ENCODE measurements at places on chromosomes 12 and 14. TPM values are rescaled to one million over a fixed set of nuclear protein-coding genes. Genes with fewer than 3 reads are reported as not detected.

DNA sequence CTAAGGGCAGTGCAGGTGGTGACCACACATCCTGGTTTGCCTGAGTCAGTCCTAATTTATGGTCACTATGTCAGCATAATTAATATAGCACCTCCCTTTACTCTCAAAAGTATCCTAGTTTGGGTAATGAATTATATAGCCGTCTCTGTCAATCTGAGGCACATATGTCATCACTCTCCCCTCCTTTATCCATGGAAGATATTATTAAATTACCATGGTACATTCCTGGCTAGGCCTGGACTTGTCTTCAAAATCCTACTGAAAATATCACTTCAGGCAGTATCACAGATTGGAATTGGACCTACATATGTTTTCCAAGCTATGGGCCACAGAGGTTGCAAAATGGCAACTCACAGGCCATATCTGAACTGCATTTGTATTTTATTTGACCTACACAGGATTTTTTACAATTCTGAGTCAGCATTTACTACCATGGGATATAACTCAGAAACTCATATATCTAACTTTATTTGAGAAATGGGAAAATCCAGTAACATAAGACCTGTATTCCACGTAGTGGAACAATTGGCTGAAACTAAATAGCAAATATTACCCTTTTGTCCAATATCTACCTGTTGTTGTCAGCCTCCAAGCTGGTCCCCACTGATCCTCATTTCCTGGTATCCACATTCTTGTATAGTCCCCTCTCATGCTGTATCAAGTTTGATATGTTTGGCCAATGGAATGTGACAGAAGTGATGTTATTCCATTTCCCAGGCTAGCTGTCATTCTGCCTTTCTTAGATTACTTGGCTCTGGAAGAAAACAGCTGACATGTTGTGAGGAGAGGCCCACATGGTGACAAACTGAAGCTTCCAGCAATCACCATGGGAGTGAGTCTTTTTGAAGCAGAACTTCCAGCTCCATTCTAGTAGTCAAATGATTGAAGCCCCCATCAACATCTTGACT lies 102.5 kb upstream of the MDM1 start:
- H3K27me3 ChIP-seq, result no peaks in the 10 kb centered on the region
- H3K4me3 ChIP-seq, result no peak overlapping the region
- H3K36me3 ChIP-seq, result peaks cover 4% of the 10 kb centered on the region
- DNase-seq, result no peak
- no peak overlapping the region for H3K27ac ChIP-seq
- peaks cover 10% of the 10 kb centered on the region for H3K4me1 ChIP-seq

DNA sequence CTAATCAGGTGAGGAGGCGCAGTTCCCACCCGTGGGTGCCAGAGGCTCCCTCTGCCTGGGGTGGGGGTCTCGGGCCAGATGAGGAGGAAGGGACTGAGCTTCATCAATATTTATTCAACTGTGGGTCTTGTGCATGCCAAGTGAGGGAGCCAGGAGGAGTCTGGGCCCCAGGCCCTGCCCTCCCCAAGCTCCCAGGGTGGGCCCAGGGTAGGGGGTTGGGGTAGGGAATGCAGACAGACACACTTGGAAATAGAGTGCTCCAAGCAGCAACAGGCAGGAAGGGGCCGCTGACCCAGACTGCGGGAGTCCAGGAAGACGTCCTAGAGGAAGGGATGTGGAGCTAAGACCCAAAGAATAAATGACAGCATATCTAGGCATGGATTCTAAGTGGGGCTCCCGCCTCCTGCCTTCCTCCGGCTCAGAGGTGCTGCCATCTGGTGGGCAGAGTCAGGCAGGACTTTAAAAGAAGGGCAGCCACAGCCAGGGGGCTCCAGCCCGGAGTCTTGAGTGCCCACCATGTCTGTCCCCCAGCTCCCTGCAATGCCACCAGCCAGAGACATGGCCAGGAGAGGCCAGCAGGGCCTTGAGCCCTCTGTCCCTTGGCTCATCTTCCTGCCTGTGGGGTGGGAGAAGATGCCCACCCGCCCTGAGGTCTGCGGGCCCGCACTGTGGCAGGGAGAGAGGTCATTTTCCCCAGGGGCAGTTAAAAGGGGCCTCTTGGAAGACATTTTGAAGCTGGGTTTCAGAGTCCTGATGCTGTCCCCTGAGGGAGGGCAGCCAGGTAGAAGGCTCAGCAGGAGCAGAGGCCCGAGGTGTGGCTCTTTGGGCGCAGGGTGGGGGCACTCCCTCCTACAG lies 70.1 kb downstream of the PHETA1 start:
- H3K27ac ChIP-seq, result no peak overlapping the region
- peaks cover 6% of the 10 kb centered on the region for H3K27me3 ChIP-seq
- no peaks in the 10 kb centered on the region for H3K4me1 ChIP-seq
- no peak for DNase-seq
- H3K4me3 ChIP-seq, result no peak overlapping the region
- no peaks in the 10 kb centered on the region for H3K36me3 ChIP-seq

DNA sequence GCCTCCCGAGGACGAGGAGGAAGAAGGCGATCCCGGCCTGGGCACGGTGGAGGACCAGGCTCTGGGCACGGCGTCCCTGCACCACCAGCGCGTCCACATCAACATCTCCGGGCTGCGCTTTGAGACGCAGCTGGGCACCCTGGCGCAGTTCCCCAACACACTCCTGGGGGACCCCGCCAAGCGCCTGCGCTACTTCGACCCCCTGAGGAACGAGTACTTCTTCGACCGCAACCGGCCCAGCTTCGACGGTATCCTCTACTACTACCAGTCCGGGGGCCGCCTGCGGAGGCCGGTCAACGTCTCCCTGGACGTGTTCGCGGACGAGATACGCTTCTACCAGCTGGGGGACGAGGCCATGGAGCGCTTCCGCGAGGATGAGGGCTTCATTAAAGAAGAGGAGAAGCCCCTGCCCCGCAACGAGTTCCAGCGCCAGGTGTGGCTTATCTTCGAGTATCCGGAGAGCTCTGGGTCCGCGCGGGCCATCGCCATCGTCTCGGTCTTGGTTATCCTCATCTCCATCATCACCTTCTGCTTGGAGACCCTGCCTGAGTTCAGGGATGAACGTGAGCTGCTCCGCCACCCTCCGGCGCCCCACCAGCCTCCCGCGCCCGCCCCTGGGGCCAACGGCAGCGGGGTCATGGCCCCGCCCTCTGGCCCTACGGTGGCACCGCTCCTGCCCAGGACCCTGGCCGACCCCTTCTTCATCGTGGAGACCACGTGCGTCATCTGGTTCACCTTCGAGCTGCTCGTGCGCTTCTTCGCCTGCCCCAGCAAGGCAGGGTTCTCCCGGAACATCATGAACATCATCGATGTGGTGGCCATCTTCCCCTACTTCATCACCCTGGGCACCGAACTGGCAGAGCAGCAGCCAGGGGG lies 979 bp downstream of the KCNA5 start:
- no peak for DNase-seq
- H3K27ac ChIP-seq, result no peak overlapping the region
- peaks cover 58% of the 10 kb centered on the region for H3K27me3 ChIP-seq

LTB4R gene
- total RNA-seq, result 23.1 TPM

DNA sequence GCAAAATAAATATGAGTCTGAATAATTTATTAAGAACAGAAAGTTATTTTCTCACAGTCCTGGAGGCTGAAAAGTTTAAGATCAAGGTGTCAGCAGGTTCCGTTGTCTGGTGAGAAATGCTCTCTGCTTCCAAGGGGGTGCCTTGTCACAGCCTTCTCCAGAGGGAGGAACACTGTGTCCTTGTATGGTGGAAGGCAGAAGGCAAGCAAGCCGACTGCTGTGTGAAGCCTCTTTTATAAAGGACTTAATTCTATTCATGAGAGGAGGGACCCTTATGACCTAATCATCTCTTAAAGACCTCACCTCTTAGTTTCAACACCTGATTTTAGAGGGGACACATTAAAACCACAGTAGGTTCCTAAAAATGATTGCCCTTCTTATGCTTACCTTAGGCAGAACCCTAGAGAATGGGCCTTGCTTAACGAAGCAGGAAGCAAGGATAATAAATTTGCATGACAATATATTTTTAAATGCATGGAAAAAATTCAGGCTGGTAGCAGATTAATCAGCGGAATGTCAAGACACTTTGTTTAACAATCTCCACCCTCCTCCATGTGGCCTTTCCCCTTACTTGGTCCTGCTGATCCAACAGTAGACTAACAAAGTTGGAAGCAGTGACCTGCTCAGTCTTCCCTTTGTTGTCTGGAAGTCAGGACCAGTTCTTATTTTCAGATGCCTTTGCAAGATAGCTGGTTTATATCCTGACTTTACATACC lies 154.9 kb downstream of the DYRK2 start:
- no peak overlapping the region for H3K4me3 ChIP-seq
- H3K27ac ChIP-seq, result no peak overlapping the region
- H3K4me1 ChIP-seq, result peaks cover under 1% of the 10 kb centered on the region
- no peaks in the 10 kb centered on the region for H3K27me3 ChIP-seq
- DNase-seq, result no peak

- peaks cover 6% of the 10 kb centered on the region for H3K4me1 ChIP-seq
- no peak for DNase-seq
- H3K27ac ChIP-seq, result no peak overlapping the region
- H3K27me3 ChIP-seq, result peaks cover 16% of the 10 kb centered on the region
- H3K36me3 ChIP-seq, result peaks cover 3% of the 10 kb centered on the region
These were observed 14.8 kb downstream of the IRAK3 start for GRCh38 chr12:66203820-66204219.

CHGA gene
- not detected for total RNA-seq

- no peak for DNase-seq
- H3K4me1 ChIP-seq, result peaks cover 2% of the 10 kb centered on the region
- H3K4me3 ChIP-seq, result no peak overlapping the region
- H3K36me3 ChIP-seq, result no peaks in the 10 kb centered on the region
- peaks cover 37% of the 10 kb centered on the region for H3K27me3 ChIP-seq
- H3K27ac ChIP-seq, result no peak overlapping the region
These were observed 29.7 kb downstream of the LGR5 start for GRCh38 chr12:71469258-71469750.

Data from T-helper 17 cell (primary cell).